ENCODE measurements at places on chromosomes 2 and 18.

DNA sequence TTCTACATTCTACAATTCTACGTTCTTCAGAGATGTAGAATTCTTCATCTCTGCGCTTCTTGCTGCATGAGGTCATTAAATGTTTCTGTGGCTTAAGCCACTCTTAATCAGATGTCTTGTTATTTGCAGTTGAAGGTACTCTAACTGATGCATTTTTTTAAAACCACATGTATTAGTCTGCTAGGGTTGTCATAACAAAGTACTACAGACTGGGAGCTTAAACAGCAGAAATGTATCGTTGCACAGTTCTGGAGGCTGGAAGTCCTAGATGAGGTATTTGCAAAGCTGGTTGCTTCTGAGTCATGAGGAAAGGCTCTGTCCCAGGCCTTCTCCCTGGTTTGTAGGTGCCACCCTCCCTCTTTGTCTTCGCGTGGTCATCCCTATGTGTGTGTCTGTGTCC lies 176.3 kb upstream of the GLI2 start:
- DNase-seq: no peak

GRCh38 chr2:236237468-236238190 lies 26.6 kb downstream of the ASB18 start:
- DNase-seq: no peak

- no peak for DNase-seq
Observed at GRCh38 chr2:235847576-235847975, 320.6 kb downstream of the GBX2 start.

- DNase-seq: no peak
Observed at GRCh38 chr18:41004324-41004723, 950.7 kb upstream of the PIK3C3 start.

DNA sequence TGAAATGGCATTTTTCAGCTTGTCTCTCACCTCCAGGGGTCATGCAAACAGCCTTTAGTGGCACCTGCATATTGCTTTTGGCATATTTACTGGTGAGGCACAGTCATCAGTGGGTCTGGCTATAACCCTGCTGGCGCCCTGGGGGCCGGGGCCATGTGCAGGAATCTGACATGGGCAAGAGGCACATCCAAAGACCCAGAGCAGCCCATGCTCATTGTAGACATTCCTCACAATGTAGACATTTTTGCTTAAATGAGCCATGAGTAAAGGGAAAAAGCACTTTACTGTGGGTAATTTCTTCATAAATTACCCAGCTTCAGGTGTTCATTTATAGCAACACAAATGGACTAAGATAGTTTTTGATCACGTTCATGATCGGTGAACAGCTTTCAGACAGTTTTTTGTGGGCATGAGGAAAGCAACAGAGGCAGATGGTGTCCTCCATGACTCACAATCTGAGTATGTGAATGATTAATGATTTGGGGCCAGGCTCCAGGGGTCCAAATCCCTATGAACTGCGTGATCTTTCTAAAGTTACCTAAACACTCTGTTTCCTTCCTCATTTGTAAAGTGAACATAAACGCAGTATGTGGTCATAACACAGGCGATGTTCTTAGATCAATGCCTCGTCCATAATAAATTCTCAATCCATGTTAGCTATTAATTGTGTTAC lies 85.8 kb downstream of the LIPG start:
- no peak for DNase-seq

DNA sequence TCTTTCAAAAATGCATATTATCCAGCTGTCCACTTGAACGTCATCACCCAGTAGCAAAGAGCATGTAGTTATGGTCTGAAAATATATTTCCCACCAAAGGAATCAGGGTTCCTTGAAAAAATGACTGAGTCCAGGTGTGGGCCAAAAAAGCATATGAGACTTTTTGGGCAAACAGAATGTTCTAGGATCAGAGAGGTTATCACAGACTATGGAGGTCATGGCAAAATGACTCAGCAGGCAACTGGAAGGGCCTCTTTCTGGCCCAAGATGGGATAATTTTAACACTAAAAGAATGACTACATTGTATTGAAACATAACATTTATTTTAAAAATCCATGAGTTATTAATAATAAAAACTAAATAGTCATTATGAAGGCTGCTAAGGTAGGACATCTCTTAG lies 77.1 kb downstream of the COBLL1 start:
- DNase-seq: no peak

DNA sequence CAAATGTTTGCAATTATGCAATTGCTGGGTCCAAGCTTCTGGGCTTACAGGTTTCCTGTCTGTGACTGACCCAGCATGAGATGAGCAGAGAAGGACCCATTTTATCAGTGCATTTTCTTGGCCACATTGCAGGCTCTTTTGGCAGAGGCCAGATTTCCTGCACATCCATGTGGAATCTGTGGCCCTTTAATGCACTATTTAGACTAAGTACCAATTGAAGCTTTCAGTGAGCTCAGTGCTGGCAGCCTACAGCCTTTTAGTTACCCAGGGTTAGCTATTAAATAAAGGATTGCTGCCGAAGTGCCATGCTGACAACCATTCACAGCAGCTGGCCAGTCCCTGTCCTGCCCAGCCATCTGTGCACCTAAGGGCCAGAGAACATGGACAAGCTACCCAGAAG lies 165.0 kb downstream of the ANKRD30B start:
- DNase-seq: no peak

- DNase-seq: peak; percentile 79
Observed at GRCh38 chr2:43269074-43269572, 42.7 kb upstream of the ZFP36L2 start.

- DNase-seq: peak; percentile 7
Observed at GRCh38 chr18:29012364-29012763, 835.4 kb upstream of the CDH2 start.

- DNase-seq: no peak
Observed at GRCh38 chr2:55590810-55591440, 26.5 kb downstream of the PPP4R3B start.

- DNase-seq: no peak
Observed at GRCh38 chr18:29540548-29540947, 1363.6 kb upstream of the CDH2 start.

- DNase-seq: no peak
Observed at GRCh38 chr2:179861027-179861415, 391 bp downstream of the ZNF385B start.
